ENCODE measurements at places on chromosomes 6 and 20. TPM values are rescaled to one million over a fixed set of nuclear protein-coding genes. Genes with fewer than 3 reads are reported as not detected.

PRR18 gene
- polyA plus RNA-seq, result 0.15 TPM

PI16 gene
- not detected for polyA plus RNA-seq

CSTF1 gene
- 19.8 TPM for polyA plus RNA-seq

LCA5 gene
- 7.2 TPM for polyA plus RNA-seq

COL19A1 gene
- polyA plus RNA-seq, result not detected

OPRL1 gene
- not detected for polyA plus RNA-seq

TAP2 gene
- polyA plus RNA-seq, result 4.7 TPM

OR2H1 gene
- not detected for polyA plus RNA-seq

LY6G6F gene
- not detected for polyA plus RNA-seq

IYD gene
- not detected for polyA plus RNA-seq

BPIFB1 gene
- not detected for polyA plus RNA-seq

MICA gene
- 0.32 TPM for polyA plus RNA-seq

VGLL2 gene
- polyA plus RNA-seq, result not detected

SS18L1 gene
- polyA plus RNA-seq, result 15.1 TPM

EYA4 gene
- polyA plus RNA-seq, result not detected

IDH3B gene
- 166 TPM for polyA plus RNA-seq

C6orf163 gene
- polyA plus RNA-seq, result 2.4 TPM

SMIM26 gene
- polyA plus RNA-seq, result 592 TPM

ENPP3 gene
- polyA plus RNA-seq, result not detected

PTK7 gene
- polyA plus RNA-seq, result not detected

FERMT1 gene
- not detected for polyA plus RNA-seq

WFDC12 gene
- not detected for polyA plus RNA-seq

FOXQ1 gene
- 1.8 TPM for polyA plus RNA-seq

TREM1 gene
- not detected for polyA plus RNA-seq

ERVFRD-1 gene
- not detected for polyA plus RNA-seq

CDSN gene
- polyA plus RNA-seq, result not detected

LGSN gene
- polyA plus RNA-seq, result 0.65 TPM

Measured in Purkinje cell (primary cell).